Small intestine (tissue), 16 donors: ENCODE measurements at places on chromosomes 4 and X.
A peak's percentile ranks its signal among the peaks of the same experiment; 100 is the strongest.

- H3K4me1 ChIP-seq = no peaks in the 10 kb centered on the region
- H3K27me3 ChIP-seq = no peaks in the 10 kb centered on the region
- DNase-seq = peak; percentile 4
- H3K36me3 ChIP-seq = no peaks in the 10 kb centered on the region
- H3K4me3 ChIP-seq = no peak overlapping the region
Measured at GRCh38 chrX:15146515-15146914, 123.4 kb downstream of the ASB9 start.

DNA sequence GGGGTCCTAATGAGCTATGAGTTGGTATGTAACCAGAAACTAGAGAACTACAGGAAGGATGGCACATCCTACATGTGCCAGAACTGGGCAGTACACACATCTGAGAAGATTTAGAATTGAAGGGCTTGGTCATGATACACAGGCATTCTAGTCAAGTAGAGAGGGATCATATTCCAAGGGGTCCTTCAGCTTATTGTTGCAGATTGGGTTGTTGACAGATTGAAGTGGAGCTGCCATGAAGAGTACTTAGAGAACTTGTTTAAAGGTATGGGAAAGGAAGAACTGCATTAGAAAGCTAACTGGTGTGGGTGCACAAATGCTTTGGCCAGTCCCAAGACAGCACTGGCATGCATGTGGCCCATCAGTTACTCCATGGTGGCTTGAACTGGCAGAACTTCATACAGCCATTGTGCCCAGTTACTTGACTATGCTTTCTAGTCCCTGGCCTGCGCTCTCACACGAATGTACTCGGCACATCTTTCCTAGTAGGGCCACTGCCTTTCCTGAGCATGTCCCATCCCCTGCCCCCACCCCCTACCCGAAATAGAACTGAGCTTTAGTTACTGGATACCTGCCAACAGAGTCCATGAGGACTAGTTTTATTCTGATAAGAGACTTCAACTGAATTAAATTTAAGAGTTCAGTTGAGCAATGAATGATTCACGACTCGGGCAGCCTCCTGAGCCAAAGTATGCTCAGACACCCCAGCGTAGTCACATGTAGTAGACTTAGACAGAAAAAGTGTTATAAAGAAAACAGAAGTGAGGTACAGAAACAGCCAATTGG lies 64.0 kb downstream of the CCNG2 start:
- H3K4me3 ChIP-seq = no peak overlapping the region
- H3K27ac ChIP-seq = no peak overlapping the region
- no peaks in the 10 kb centered on the region for H3K27me3 ChIP-seq
- no peaks in the 10 kb centered on the region for H3K4me1 ChIP-seq
- no peak for DNase-seq

- H3K27me3 ChIP-seq = no peaks in the 10 kb centered on the region
- H3K36me3 ChIP-seq = no peaks in the 10 kb centered on the region
- no peak for DNase-seq
Measured at GRCh38 chr4:134533068-134533467, 331.5 kb upstream of the PABPC4L start.

DNA sequence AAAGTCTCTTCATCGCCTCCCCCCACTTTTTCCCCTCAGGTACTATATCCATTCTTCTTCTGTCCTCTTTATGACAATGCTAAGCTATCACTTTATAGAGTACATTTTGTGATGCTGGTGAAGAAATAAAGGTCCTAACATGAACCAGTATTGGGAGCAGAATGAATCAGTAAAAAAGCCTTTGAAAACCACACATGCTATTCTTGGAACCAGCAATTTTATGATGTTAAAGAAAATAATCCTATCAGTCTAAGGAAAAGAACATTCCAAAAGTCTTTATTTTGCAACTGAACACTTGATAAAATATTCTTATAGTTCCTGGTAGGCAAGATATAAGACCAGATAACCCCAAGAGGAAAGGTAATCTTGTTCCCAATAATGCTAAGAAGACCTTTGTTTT lies 107.8 kb upstream of the MCF2 start:
- DNase-seq = no peak
- H3K4me3 ChIP-seq = no peak overlapping the region
- no peaks in the 10 kb centered on the region for H3K4me1 ChIP-seq
- H3K36me3 ChIP-seq = no peaks in the 10 kb centered on the region
- no peak overlapping the region for H3K27ac ChIP-seq

- H3K36me3 ChIP-seq = no peaks in the 10 kb centered on the region
- no peak for DNase-seq
- no peaks in the 10 kb centered on the region for H3K4me1 ChIP-seq
- H3K27me3 ChIP-seq = no peaks in the 10 kb centered on the region
Measured at GRCh38 chr4:118950929-118951570, 62.4 kb downstream of the SYNPO2 start.

GRCh38 chrX:134006484-134007161 lies 21.2 kb upstream of the GPC3 start:
- no peaks in the 10 kb centered on the region for H3K36me3 ChIP-seq
- DNase-seq = no peak
- no peaks in the 10 kb centered on the region for H3K4me1 ChIP-seq
- H3K27me3 ChIP-seq = no peaks in the 10 kb centered on the region
- H3K27ac ChIP-seq = no peak overlapping the region
